ENCODE measurements at places on chromosomes 6 and 20.

- no peak for DNase-seq
Observed at GRCh38 chr20:31818376-31818908, 714 bp upstream of the MYLK2 start.

GRCh38 chr6:135105710-135106109 lies 51.1 kb upstream of the HBS1L start:
- DNase-seq = no peak

- no peak for DNase-seq
Observed at GRCh38 chr20:44962483-44962882, 2.3 kb upstream of the TOMM34 start.

GRCh38 chr20:63756648-63756991 lies 17.0 kb downstream of the SLC2A4RG start:
- DNase-seq = no peak

DNA sequence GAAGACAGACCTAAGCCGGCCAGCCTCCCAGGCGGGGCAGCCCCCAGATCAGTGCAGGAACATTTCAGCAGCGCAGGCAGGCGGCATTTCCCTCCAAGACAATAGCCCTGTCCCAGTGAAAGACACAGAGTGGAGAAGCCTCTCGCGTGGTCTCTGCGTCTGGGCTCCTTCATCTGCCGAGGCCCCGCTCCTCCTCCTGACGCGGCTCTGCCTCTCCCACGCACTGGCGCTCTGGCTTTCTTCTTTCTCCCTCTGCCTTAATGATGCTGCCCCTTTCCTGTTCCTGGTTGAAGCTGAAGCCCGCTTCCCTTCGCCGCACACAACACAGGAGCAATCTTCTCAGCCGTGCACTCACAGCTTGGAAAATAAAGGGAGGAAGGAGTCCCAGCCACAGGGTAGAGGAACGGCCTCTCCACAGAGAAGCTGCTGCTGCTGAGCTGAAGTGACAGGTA lies 347.5 kb downstream of the CDH4 start:
- DNase-seq = no peak

- DNase-seq = no peak
Observed at GRCh38 chr6:107607116-107607515, 117.2 kb downstream of the SOBP start.

DNA sequence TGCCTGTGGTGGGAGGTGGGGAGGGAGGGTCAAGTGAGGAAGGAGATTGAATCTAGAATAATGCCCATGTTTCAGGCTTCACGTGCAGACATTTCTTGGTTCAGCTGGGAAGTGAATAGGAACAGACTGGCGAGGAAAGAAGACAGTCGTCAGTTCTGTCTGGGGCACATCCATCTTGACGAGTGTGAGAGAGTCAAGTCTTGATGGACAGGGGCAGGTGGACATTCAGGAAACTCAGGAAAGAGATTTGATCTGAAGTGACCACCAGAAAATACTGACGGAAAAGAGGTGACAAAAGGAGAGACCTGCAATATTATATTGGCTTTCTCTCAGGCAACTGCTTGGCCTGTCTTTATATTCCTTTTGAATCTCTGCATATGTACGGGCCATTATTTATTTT lies 68.6 kb downstream of the ESR1 start:
- DNase-seq = no peak

DNA sequence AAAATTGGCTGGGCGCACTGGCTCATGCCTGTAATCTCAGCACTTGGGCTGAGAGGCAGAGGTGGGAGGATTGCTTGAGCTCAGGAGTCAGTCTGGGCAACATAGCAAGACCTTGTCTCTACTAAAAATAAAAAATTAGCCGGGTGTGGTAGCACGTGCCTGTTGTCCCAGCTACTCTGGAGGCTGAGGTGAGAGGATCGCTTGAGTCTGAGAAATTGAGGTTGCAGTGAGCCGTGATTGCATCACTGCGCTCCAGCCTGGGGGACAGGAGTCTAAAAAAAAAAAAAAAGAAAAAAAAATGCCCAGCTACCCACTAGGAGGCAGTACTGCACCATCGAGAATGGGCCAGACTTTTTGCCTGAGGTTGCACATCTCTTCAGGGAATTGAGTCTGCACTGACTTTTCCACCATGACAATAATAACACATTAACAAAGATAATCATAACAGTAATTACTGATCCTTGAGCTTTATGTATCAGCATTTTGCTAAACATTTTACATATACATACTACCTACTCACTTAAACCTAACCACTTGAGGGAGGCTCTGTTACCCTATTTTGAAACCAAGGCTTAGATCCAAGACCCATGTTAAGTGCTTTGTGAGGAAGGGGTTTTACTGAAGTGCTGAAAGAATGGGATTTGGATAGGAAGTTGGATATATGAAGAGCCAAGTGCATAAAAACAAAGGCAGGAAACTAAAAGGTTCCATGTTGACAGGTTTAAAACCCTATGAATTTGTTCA lies 21.0 kb downstream of the SRSF3 start:
- DNase-seq = peak; percentile 39

DNA sequence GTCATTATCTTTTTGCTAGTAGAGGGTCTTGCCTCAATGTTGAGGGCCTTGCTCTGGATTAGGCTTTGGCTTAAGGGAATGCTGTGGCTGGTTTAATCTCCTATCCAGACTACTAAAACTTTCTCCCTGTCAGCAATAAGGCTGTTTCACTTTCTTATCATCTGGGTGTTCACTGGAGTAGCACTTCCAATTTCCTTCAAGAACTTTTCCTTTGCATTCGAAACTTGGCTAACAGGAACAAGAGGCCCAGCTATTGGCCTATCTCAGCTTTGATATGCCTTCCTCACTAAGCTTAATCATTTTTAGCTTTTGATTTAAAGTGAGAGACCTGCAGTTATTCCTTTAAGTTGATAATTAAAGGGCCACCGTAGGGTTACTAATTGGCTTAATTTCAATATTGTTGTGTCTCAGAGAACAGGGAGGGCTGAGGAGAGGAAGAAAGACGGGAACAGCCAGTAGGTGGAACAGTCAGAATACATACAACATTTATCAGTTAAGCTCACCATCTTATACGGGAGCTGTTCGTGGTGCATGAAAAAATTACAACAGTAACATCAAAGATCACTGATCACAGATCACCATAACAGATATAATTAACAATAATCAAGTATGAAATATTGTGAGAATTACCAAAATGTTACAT lies 186.7 kb downstream of the PTPRK start:
- DNase-seq = no peak

DNA sequence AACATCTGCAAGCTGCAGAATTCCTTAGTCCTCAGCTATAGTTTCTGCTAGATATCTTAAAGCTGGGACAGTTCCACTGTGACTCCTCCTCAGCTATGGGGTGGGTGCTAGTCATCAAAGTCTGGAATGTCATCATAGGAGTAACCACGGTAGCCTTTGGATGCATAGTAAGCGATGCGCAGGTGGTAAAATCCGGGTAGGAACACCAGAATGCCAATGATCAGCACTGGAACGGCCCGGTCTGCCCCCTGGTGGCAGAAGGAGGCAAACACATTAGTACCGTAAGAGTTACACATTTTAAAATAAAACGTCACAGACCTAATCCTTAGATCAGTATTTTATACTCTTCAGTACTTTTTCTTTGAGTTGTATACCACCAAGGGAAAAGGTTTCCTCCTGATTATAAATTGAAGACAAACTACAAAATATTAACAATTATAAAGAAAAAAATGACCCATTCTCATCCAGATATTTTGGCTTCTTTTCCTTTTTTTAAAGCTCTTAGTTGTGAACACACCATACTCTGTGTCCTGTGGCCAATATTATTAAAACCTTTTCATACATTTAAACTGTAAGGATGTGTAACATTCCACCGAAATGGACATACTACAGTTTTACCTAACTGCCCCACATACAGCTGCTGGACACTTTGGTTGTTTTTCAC lies 18.9 kb downstream of the PCNA start:
- no peak for DNase-seq

- DNase-seq = no peak
Observed at GRCh38 chr6:166929542-166930189, 26.7 kb downstream of the RNASET2 start.

DNA sequence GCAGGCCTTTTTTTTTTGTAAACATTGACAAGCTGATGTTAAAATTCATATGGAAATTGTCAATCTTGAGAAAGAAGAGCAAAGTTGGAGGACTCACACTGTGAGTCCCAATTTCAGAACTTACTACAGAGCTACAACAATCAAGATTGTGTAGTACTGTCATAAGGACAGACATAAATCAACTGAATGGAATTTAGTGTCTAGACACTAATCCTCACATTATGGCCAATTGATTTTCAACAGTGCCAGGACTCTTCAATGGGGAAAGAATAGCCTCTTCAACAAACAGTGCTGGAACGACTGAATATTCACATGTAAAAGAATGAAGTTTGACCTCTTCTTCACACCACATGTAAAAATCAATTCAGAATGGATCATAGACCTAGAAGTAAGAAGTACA lies 60.8 kb downstream of the TGM2 start:
- DNase-seq = no peak

- DNase-seq = no peak
Observed at GRCh38 chr20:13744352-13744751, 40.4 kb downstream of the ESF1 start.

GRCh38 chr6:134424798-134425170 lies 106.9 kb upstream of the SGK1 start:
- DNase-seq = no peak

- no peak for DNase-seq
Observed at GRCh38 chr6:106110164-106110826, 24.2 kb downstream of the PRDM1 start.

GRCh38 chr20:60976139-60976538 lies 275.9 kb upstream of the CDH4 start:
- DNase-seq = no peak

GRCh38 chr20:19649041-19649440 lies 109.0 kb upstream of the RIN2 start:
- no peak for DNase-seq

DNA sequence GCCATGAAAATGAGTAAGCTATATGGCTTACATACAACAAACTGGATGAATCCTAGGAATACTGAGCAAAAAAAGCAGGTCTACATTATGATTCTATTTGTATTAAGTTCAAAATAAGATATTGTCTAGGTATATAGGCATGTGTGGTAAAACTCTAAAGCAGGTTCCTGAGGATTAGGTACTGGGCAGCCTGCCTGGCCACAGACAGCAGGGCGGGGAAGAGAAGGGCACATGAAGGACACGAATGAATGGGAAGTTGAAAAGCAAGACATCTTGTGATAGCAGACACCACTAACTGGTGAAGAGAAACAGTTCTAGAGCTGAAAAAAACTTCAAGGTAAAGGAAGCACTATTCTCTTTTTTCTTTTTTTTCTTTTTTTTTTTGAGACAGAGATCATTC lies 72.6 kb upstream of the SLC4A11 start:
- no peak for DNase-seq

GRCh38 chr6:25486550-25486949 lies 165.5 kb upstream of the SCGN start:
- no peak for DNase-seq

DNA sequence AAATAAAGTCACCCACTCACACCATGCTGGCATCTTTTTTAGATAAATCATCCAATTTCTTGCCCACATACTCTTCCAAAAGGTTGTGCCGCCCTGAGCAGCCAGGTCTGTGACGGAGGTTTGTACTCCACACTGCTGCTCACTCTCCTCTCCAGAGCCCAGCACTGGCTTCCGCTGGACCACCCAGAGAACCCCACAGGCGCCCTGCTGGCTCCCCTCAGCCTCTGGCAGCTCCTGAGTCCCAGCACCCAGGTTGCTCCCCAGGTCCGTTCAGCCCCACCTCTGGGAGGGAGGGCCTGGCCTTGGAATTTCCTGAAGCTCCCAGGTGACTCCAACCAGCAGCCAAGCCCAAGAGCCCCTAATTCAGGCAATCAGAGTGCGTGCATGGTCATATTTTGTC lies 131.7 kb upstream of the CST7 start:
- no peak for DNase-seq

GRCh38 chr6:25042036-25042521 lies 106.3 kb upstream of the RIPOR2 start:
- DNase-seq = no peak

- no peak for DNase-seq
Observed at GRCh38 chr6:72702421-72702820, 80.6 kb downstream of the KCNQ5 start.

DNA sequence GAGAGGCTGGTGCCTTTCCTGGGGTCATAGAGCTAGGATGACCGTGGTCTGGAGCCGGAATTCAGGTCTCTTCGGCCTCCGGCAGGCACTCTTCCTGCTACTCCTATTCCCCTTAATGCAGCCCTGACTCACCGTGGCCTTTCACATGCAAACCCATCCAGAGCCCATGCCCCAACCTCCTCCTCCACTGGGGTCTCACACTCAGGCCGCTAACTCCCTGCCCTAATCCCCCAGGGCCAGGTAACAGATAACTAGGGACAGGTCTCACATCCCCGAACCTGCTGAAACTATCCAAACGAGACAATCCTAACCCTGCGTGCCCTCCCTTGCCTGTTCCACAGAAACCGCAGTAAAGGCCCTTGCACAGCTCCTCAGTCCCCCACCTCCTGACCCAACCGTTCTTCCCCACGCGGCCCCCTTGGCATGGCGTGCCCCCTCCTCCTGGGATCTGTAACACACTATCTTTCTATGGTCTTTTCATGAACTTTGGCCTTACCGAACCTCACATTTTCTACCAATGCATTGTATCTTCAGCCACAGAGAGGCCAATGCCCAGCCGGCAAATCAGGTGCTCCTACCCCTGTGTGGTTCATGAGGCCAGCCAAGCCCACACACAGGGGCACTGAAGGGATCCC lies 245.4 kb upstream of the EXOC2 start:
- no peak for DNase-seq

- DNase-seq = no peak
Observed at GRCh38 chr6:12336121-12336971, 46.2 kb downstream of the EDN1 start.

DNA sequence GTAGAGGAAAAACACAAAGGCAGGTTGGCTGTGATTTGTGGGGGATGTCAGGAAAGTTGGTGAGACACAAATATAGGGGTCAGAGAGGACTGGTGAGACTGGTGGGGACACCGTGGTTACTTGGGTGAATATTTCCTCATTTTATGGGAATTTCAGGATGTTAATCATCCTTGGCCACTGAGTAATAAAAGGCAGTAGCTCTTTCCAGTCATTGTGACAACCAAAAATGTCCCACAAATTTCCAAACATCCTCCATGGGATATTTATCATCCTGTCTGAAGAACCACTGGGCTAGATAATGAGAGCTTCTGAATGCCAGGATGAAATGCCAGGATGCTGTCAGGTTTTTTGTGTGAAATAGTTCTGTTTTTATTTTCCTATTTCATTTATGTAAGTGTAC lies 374.1 kb downstream of the CD109 start:
- no peak for DNase-seq

Measured in AG04450 (cell line).